ENCODE measurements at places on chromosomes 5 and 9. TPM values are rescaled to one million over a fixed set of nuclear protein-coding genes. Genes with fewer than 3 reads are reported as not detected.

DNA sequence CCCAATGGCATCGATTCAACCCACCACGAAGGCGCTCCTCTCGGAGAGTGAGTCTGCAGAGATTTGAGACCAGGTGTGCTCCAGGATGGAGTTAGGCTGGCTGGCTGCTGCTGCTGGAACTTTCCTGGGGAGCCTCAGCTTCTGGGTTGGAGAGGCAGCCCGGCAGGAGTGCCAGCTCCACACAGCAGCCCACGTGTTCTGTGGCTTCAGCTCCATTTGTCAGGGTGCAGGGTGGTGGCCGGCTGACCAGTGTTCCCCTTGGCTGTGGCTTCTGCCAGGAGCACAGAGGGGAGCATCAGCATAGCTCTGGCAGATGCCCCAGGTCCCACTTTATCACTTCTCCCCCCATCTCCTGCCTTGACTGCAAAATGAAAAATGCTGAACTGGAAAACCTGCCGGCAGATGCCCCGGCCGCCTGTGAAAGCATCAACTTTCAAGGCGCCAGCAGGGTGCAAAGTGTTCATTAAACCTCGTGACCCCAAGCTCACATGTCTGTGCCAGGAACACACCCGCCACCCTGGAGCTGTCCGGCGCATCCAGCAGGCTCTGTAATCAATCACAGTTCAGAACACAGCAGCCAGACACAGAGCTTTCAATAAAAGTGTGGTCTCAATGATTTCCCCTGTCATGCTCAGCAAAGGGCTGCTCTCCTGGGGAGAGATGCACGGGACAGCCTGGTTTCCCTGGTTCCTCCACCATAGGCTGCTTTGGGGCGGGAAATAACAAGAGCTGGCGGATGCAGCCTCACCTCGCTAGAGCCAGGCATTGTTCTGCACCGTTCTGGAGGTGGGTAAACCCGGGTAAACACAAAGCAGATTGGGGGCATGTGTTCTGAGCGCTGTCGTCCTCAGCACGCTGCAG lies 53.2 kb downstream of the TRIP13 start:
- peaks cover 74% of the 10 kb centered on the region for H3K27me3 ChIP-seq
- H3K27ac ChIP-seq, result no peak overlapping the region
- no peak for DNase-seq
- H3K4me3 ChIP-seq, result no peak overlapping the region
- no peaks in the 10 kb centered on the region for H3K36me3 ChIP-seq

GRCh38 chr5:111782216-111782615 lies 25.2 kb upstream of the NREP start:
- H3K27ac ChIP-seq, result no peak overlapping the region
- no peaks in the 10 kb centered on the region for H3K4me1 ChIP-seq
- H3K36me3 ChIP-seq, result no peaks in the 10 kb centered on the region
- no peak overlapping the region for H3K4me3 ChIP-seq

GRCh38 chr5:178284093-178284675 lies 51.6 kb upstream of the PHYKPL start:
- no peaks in the 10 kb centered on the region for H3K27me3 ChIP-seq
- H3K4me3 ChIP-seq, result no peak overlapping the region
- H3K27ac ChIP-seq, result no peak overlapping the region

- no peaks in the 10 kb centered on the region for H3K27me3 ChIP-seq
- no peak overlapping the region for H3K4me3 ChIP-seq
- H3K27ac ChIP-seq, result no peak overlapping the region
- no peak for DNase-seq
- H3K4me1 ChIP-seq, result no peaks in the 10 kb centered on the region
Measured at GRCh38 chr9:29319736-29320513, 1746.6 kb upstream of the C9orf72 start.

DNA sequence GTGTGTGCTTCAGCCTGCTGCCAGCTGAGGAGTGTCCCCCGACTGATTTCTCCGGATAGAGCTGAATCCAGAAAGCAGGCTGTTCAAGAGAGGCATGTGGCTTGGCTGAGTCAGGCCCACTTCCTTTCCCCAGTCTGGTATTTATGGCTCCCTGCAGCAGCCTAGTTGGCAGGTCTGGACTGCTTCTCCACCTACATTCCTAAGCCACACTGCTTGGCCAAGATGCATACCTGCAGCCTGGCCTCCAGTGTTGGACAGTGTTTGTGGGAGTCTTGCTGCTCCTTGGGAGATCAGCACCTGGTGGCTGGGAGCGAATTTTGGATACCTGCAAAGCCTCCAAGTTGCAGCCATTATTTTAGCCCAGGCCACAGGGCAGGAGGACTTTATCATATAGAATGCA lies 670.8 kb downstream of the ACTL7B start:
- no peak overlapping the region for H3K27ac ChIP-seq
- no peaks in the 10 kb centered on the region for H3K36me3 ChIP-seq
- DNase-seq, result peak; percentile 85

GRCh38 chr5:138873466-138874221 lies 1.5 kb downstream of the LRRTM2 start:
- H3K27ac ChIP-seq, result peak overlapping the region; percentile 21
- DNase-seq, result no peak
- H3K4me3 ChIP-seq, result peak overlapping the region; percentile 57
- no peaks in the 10 kb centered on the region for H3K36me3 ChIP-seq
- no peaks in the 10 kb centered on the region for H3K27me3 ChIP-seq
- H3K4me1 ChIP-seq, result peaks cover 50% of the 10 kb centered on the region

DNA sequence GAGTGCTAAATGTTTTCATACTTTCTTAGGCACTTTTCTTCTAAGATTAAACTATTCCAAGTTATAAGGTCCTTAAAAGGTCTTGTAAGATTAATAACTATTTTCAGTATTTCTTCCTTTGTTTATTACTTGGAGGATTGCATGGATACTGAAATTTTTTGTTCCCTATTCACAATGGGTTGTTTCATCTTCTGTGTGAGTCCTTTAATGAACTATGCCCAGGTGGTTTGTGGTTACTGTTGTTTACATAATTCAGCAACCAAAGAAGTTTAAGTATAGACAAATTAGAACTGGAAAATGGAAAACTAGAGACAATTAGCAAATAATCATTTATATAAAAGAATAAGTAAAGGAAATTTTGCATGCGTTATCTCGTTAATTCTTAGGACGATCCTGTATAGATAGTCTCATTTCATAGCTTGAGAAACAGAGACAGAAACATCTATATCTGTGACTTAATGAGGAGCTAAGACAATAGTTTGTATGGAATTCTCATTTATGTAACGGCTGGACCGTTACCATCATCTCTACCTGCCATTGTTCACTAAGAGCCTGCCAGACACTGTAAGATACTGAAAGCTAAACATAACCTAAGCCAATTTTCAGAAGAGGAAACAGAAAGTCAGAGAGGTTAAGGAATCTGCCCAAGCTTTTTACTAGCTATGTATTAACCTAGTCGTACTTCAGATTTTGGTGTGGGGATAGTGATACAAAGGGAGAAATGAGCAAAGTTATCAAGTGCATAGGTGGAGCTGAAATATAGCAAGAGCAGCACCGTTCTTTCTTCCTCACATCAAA lies 148.2 kb downstream of the PAM start:
- H3K36me3 ChIP-seq, result no peaks in the 10 kb centered on the region
- H3K27ac ChIP-seq, result no peak overlapping the region
- no peak overlapping the region for H3K4me3 ChIP-seq
- H3K27me3 ChIP-seq, result no peaks in the 10 kb centered on the region
- H3K4me1 ChIP-seq, result no peaks in the 10 kb centered on the region

GRCh38 chr5:543755-544674 lies 19.8 kb upstream of the SLC9A3 start:
- H3K4me3 ChIP-seq, result no peak overlapping the region
- H3K4me1 ChIP-seq, result no peaks in the 10 kb centered on the region
- H3K27ac ChIP-seq, result no peak overlapping the region
- H3K36me3 ChIP-seq, result no peaks in the 10 kb centered on the region

DNA sequence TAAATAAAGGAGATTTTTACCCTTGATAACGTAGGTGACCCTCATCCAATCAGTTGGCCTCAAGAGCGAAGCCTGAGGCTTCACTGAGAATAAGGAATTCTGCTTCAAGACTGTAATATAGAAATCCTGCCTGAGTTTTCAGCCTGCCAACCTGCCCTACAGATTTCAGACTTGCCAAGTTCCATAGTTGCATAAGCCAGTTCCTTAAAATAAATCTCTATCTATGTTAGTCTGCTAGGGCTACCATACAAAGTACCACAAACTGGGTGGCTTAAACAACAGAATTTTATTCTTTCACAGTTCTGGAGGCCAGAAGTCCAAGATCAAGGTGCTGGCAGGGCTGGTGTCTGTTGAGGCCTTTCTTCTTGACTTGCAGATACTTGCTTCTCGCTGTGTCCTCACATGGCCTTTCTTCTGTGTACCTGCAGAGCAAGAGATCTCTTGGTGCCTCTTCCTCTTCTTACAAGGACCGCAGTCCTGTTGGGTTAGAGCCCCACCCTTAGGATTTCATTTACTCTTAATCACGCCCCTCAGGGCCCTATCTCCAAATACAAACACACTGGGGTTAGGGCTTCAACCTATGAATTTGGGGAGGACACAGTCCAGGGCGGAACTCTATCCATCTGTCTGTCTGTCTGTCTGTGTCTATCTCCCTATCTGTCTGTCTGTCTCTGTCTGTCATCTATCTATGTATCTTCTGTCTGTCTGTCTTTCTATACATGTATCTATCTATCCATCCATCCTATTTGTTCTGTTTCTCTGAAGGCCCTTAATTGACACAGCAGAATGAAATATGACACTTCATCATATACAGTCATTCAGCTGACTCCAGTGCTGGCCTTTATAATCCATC lies 17.0 kb upstream of the CMBL start:
- H3K36me3 ChIP-seq, result no peaks in the 10 kb centered on the region
- H3K27me3 ChIP-seq, result no peaks in the 10 kb centered on the region
- H3K4me3 ChIP-seq, result no peak overlapping the region
- H3K27ac ChIP-seq, result no peak overlapping the region

Gene GRIA1
- 4.2 TPM for total RNA-seq

Gene MUSK
- not detected for total RNA-seq

Gene TYRP1
- total RNA-seq, result 0.26 TPM
